ENCODE measurements at places on chromosomes 2 and 18.

- no peak for DNase-seq
These were observed 107.6 kb downstream of the SMAD7 start for GRCh38 chr18:48843162-48843561.

- DNase-seq: no peak
These were observed 52.5 kb downstream of the MSH2 start for GRCh38 chr2:47455411-47455810.

- DNase-seq: no peak
These were observed 59.0 kb downstream of the ANKRD44 start for GRCh38 chr2:197251576-197251975.

DNA sequence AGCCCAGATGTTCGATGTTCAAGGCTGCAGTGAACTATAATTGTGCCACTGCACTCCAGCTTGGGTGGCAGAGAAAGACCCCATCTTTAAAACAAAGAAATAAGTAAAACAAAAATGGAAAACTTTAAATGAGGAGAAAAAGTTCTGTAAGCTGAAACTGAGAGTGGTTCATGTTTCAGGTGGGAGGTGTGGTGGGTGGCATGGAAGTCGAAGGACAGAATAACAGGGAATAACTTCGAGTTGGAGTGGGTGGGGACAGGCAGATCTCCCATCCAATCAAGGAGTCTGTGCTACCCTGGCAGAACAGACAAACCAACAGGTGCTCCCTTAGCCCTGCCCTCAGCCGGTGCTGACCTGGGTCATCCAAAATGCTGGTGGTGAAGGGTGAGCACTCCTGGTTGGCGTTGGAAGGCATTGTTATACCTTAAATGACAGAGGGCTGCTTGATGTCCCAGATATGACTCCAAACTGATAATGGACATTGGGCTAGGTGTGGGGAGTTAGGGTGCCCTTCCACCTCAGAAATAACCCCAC, 328.4 kb downstream of the DYSF start:
- no peak for DNase-seq

GRCh38 chr2:196208915-196209314, 37.5 kb upstream of the STK17B start:
- DNase-seq: no peak

- DNase-seq: no peak
These were observed 24.4 kb downstream of the RBMS1 start for GRCh38 chr2:160469164-160469563.

Data from posterior cingulate gyrus (tissue), 11 donors.